ENCODE measurements at places on chromosomes 4 and X.

DNA sequence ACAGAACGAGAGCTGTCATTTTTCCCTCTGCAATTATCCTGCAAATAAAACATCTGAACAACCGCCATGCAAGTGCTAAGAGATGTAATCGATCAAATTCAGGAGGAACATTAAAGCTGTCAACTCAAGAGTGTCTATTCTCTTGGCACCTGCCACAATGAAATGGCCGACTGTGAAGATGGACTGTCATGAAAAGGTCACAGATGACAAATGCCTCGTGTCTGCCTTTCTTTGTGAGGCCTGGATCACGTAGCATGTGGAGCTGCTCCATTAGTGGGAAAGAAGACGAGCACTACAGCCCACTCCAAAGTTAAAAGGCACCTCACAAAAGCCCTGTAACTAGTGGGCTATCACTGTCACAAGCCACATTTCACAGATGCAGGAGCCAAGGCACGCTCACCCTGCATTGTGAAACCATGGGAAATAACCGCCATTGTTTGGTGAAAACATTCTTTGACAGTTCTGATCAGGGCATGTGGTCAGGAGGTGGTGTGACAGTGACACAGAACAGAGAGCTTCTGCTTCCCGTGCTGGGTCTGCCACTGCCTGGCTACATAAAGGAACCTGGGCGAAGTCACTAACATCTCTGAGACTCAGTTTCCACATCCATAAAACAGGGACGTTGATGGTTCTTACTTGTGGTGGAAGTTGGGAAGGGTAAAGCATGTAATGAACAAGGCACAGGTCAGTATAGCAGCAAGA, 98.9 kb downstream of the EVC2 start:
- DNase-seq, result no peak

DNA sequence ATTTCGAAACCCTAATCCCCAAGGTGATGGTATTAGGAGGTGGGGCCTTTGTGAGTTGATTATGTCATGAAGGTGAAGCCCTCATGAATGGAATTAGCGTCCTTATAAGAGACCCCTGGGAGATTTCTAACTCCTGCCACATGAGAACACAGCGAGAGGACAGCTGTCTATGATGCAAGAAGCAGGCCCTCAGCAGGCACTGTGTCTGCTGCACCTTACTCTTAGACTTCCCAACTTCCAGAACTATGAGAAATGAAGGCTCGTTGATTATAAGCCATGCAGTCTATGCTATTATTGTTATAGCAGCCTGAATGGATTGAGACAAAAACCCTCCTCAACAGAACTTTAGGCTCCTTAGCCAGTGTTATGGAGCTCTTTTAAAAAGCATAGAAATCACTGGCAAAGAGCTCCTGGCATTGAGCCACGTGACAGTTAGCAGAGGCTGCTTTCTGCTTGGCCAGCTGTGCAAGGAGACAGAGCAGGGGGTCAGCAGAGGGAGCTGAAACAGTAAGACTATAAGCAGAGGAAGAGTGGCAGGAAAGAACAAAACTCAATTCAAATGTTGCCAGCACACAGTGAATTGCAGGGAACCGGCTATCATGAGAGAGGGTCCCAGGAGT, 219.2 kb upstream of the FAT1 start:
- no peak for DNase-seq

DNA sequence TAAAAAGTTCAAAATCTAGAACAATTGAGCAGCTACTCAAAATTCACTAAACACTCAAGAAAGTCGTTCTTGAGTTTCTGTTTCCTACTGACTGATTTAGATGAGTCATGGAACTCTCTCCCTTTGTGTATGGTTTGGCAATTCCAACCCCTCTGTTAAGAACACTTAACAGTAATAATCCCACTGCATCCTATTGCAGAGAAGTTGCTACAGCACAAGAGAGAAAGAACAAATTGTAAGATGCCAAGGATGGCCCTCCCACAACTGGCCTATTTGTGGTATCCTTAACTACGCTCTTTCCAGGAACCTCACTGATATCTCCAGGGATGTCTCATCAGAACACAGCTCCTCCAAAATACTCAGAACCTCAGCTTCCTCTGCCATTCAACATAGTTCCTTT, 701.8 kb upstream of the TENM3 start:
- DNase-seq, result no peak

- no peak for DNase-seq
Measured at GRCh38 chr4:176005766-176006165, 59.9 kb upstream of the WDR17 start.

DNA sequence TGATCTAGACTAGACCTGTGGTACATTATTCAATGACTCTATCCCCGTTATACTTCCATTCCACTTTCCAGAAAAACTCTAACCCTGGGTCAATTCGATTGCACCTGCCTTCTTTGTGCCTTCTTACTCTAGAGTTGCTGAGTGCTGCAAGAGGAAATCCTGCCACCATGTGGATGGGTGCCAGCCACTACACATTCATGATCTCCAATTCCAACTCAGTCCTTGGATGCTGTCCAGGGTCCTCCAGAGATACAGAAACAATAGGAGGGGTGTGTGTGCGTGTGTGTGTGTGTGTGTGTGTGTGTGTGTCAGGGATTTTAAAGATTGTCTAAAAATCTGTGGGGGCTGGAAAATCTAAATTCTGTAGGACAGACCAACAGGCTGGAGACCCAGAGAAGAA, 42.9 kb upstream of the INTS6L start:
- DNase-seq, result no peak

- DNase-seq, result no peak
Measured at GRCh38 chr4:61425315-61425714, 225.2 kb downstream of the ADGRL3 start.

- no peak for DNase-seq
Measured at GRCh38 chrX:151701531-151701930, 6.3 kb downstream of the PRRG3 start.

- no peak for DNase-seq
Measured at GRCh38 chr4:3408793-3409330, 32.9 kb upstream of the HGFAC start.

DNA sequence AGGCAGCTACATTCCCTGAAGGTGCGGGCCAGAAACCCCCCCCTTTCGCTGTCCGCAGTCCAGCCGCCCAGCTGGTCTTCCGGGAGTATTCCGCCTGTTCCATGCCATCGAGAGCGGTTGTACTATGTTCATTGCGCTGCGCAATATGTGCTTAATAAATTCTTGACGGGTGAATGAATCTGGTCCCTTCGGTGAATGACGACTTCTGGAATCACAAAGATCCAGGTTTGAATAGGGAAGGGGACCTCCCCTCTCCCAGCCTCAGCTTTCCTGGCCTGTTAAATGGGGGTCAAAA, 777 bp upstream of the TFE3 start:
- no peak for DNase-seq

- no peak for DNase-seq
Measured at GRCh38 chrX:38220024-38220414, 652 bp downstream of the SRPX start.

DNA sequence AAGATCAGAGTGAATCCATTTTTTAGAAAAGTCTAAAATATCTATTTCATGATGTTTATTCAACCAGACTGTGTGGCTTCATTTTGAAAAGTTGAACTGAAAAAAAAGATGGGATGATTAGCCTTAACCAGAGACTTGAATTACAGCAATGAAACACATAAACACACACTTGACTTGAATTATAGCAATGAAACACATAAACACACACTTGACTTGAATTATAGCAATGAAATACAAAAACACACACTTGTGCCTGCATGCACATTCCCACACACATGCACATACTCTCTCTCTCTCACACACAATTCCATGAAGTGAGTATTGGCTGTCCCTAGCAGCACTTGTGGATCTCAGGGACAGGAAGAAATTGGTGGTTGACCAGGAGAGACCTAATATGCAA, 286.8 kb downstream of the USP46 start:
- DNase-seq, result no peak

Measured in memory B cell (primary cell).